Gastroesophageal sphincter (tissue), 4 donors: ENCODE measurements at places on chromosomes 7 and 10.

- no peak for ATAC-seq
Measured at GRCh38 chr10:80161321-80162083, 29.0 kb downstream of the PLAC9 start.

DNA sequence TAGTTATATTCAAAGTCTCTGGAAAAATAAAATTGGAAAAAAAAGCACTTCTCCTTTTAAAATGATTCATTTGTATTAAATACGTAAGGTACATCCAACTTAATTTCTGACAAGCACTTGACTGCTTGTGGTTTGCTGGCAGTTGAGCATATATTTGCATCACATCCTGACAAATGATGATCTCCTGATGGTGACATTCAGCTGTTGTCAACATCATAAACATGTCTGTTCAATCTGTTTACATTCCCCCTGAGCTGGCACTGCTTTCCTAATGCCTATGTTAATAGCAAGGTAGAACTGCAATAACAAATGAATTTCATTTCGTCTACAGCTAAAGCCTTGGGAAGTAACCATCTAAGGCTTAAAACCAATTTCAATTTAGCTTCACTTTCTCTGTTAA, 24.4 kb downstream of the TSPAN12 start:
- ATAC-seq, result no peak

DNA sequence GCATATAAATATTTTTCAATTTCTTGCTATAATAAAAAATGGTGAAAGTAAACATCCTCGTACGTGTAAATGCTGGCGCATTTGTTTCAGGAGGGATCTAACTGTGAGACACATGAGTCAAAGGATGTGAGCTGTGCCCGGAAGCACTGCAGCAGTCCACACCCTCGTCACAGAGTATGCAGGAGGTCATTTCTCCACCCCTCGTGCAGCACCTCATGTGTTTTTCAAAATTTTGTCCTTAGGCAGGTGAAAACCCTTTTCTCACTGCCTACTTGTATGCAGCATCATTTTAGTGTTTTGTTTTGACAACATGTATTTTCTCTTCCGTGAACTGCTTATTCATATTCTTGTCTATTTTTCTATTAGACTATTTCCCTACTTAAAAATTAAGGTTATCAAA, 162.7 kb downstream of the AVL9 start:
- ATAC-seq, result no peak

- ATAC-seq, result peak; percentile 90
Measured at GRCh38 chr10:125048094-125048864, 106.4 kb downstream of the ZRANB1 start.

- ATAC-seq, result peak; percentile 35
Measured at GRCh38 chr10:91551856-91552255, 81.0 kb downstream of the PPP1R3C start.

DNA sequence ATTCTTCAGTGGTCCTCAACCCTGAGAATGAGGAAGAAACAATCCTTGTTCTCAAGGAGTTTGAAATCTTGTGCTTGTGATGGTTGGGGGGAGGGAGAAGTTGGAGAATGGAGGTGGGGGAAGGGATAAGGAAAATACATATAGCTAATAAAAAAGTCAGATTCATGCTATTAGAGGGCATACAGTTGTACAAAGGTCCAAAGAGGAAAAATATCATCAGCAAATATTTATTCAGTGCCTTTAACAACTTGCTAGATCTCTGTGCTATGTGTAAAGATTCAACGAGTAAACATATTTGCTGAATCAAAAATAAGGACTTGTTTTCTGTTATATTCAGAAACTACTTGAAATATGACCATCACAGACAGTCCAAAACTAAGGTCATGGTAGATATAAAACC, 114.4 kb downstream of the HIBADH start:
- no peak for ATAC-seq

GRCh38 chr7:91609525-91609924, 271.0 kb downstream of the MTERF1 start:
- ATAC-seq, result no peak

GRCh38 chr10:128566361-128566968, 440.2 kb upstream of the MKI67 start:
- ATAC-seq, result no peak

DNA sequence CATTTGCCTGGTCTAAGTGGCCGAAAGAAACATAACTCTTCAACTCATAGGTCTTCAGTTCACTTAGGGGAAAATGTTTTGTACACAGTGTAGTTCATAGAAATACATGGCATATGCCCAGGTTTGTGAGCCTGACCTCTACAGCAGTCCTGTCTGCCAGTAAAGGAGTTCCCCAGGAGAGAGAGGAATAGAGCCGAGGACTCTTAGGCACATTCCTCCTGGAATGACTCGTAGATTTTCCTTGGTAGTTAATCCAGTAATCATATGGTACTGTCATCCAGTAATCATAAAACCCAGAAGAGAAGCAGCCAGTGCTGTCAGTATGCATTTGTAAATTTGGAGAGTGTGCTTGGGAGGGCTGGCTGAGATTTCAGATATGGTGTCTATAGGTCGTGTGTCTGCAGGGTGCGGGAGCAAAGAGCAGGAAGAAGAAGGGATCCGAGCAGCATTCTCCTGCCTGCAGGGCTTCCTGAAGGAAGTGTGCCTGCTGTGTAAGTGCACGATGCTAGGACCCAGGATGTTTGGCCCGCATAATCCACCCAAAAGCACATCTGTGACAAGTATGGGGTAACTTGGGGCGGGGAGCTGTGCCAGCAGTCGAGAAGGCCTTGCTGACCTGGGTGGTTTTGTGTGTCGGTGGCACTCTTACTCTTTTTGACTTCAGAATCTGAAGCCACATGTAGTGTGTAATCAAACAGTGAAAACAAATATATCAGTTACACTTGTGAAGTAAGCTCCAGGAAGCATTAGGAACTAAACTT, 13.9 kb downstream of the EIF4H start:
- ATAC-seq, result peak; percentile 61

GRCh38 chr7:35792873-35793489, 7.9 kb upstream of the SEPTIN7 start:
- peak; percentile 51 for ATAC-seq

DNA sequence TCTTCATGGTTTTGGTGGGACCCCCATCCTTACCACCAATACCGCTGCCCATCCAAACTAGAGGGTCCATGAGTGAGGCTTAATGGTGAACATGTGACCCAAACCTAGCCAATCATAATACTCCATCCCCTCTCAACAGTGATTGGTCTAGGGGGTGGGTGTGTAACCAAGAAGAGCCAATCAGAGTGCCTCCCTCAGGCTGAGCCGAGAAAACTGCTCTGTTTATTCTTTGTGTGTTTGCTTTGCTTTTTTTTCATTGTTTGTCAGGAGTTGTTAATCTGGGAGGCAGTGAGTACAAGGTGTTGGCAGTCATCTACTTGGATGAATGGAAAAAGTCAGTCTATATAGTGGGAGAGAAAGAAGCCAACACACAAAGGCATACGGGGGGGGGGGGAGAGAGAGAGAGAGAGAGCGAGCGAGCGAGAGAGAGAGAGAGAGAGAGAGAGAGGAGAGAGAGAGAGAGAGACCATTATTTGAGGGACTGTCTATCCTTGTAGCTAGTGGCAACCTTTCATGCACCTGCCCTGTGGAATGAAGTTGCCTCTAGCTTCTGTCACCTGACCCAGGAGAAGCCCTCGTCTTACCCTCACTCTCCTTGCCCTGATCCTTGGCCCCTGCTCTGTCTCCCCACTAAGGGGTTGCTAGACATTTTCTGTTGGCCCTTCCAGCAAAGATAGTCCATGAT, 441.7 kb downstream of the TYW1 start:
- no peak for ATAC-seq

- no peak for ATAC-seq
Measured at GRCh38 chr7:106620676-106621075, 40.3 kb downstream of the CCDC71L start.

- ATAC-seq, result peak; percentile 54
Measured at GRCh38 chr10:12194752-12195271, 879 bp downstream of the NUDT5 start.

DNA sequence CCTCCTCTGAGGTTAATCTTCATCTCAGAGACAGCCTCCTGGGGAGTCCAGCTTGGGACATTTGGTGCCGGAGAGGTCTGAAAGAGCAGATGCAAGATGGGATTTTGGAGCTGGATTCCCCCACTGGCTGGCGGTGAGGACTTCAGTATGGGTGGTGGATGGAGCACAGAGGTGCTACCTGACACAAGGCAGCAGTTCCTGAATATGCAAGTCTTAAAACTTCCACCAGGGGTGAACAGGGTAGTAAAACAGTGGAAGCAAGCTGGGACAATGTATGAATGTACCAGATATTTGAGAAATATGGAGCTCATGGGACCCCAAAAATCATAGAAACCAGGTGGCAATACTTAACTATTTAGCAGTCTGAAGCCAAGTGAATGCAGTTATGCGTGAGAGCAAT, 4.8 kb upstream of the TAF3 start:
- ATAC-seq, result no peak

- ATAC-seq, result no peak
Measured at GRCh38 chr10:109317746-109318366, 605.5 kb downstream of the XPNPEP1 start.
